ENCODE measurements at places on chromosomes 7 and 10. TPM values are rescaled to one million over a fixed set of nuclear protein-coding genes. Genes with fewer than 3 reads are reported as not detected.

- no peak for DNase-seq
Measured at GRCh38 chr10:26624006-26624405, 73.5 kb upstream of the PDSS1 start.

DNA sequence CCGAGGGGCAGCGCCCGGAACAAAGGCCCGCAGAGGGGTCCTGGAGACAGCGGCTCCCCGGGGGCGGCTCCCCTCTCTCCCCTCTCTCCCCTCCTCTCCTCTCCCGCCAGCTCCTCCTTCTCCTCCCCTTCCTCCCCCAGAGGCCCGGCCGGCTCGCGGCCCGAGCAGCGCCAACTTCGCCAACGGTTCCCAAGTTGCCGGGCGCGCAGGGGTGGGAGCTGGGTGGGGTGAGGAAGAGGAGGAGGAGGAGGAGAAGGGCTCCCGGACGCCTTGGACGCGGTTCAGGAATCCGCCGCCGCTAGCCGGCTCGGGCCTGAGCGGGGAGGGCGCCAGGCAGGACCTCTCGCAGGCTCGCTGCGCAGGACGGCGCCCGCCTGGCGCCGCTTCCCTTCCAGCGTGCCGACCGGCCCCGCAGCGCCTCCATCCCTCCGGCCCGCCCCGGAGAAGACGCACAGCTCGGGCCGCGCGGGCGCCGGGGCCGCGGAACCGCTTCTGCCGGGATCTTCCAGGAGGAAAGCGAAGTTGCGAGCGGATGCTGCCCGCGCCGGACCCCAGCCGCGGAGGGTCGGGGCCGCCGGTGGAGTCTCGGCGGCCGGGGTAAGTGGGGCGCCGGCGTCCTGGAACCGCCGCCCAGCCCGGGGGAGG lies at the start of gene CHST3:
Gene CHST3, plus strand, starts transcription at position 298 of the 645 bp plus-strand sequence. CDS start 41,448 bp downstream, outside the sequence.
- no peak for DNase-seq

DNA sequence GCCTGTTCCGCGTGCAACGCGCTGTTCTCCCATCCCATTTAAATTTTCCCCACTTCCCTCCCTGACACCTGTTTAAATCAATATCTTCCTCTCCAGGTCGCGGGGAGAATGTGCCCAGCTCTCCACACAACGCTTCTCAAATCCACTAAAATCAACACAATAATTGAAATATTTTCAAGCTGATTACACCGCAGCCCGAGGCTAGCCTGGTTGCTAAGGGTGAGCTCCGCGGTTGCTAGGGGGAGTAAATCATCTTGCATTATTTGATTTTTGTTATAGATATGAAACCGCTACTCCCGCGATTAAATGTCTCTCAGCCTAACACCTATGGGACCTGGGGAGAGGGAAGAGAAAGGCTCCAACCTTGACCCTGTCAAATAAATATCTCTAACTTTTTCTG lies 36.2 kb downstream of the UNCX start:
- no peak for DNase-seq

GRCh38 chr10:35079763-35080162 lies 10.4 kb downstream of the CUL2 start:
- DNase-seq: no peak

- DNase-seq: no peak
Measured at GRCh38 chr10:119461923-119462322, 80.6 kb downstream of the RGS10 start.

DNA sequence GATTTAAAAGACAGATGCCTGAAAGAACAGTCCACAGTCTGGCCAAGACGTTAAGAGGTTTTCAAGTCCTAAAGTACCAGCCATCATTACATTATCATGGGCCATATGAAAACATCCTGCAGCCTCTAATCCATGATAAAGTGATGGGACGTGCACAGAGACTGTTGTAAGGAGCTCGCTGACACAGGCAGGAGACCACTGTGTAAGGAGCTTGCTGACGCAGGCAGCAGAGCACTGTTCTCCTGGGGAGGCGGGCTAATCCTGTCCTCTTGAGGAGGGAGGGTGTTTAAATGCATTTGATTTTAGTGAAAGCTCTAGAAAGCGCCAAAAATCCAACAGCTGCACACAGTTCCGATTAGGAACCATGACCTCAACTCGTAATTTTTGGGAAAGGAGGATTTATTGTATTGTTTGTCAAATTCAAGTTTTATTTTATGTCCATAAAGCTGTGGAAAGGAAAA lies 16.9 kb downstream of the SVIL start:
- no peak for DNase-seq

- no peak for DNase-seq
Measured at GRCh38 chr7:68313806-68314205, 1284.5 kb upstream of the AUTS2 start.

GRCh38 chr7:23895666-23896096 lies 185.7 kb downstream of the STK31 start:
- DNase-seq: no peak

The FLNC gene
- total RNA-seq: 8.3 TPM

The GNGT1 gene
- not detected for total RNA-seq

The ABCB1 gene
- total RNA-seq: 301 TPM

Data from Peyer's patch (tissue), 4 donors.